Fibroblast of mammary gland (primary cell): ENCODE measurements at places on chromosomes 4 and X.
A peak's percentile ranks its signal among the peaks of the same experiment; 100 is the strongest.

GRCh38 chr4:17930256-17930655 is 91.3 kb downstream of the LCORL start:
- no peak for DNase-seq

- DNase-seq = peak; percentile 20
Measured at GRCh38 chr4:38815885-38816782, 11.5 kb upstream of the TLR1 start.

GRCh38 chr4:176156656-176157055 is 38.7 kb downstream of the SPATA4 start:
- DNase-seq = peak; percentile 55

GRCh38 chr4:150525321-150525868 is 56.6 kb upstream of the MAB21L2 start:
- no peak for DNase-seq

GRCh38 chr4:146520896-146521540 is 722 bp downstream of the SLC10A7 start:
- DNase-seq = peak; percentile 63

DNA sequence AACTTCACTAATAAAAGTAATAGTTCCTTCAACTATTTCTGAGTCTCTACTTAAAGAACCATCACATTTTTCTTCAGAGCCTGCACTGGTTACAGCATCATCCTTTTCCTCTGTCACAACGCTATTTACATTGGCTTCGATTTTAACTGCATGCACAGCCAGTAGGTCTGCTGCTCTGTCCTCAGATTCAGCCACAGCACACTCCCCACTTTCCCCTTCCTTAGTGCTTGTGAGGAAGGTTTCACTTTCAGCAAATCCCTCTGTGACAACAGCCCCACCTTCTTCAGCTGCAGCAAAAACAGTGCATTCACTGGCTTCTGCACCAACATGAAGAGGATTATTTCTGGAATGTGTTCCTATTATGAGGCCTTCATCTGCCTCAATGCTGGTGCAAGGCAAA is 25.7 kb downstream of the BOD1L1 start:
- no peak for DNase-seq

DNA sequence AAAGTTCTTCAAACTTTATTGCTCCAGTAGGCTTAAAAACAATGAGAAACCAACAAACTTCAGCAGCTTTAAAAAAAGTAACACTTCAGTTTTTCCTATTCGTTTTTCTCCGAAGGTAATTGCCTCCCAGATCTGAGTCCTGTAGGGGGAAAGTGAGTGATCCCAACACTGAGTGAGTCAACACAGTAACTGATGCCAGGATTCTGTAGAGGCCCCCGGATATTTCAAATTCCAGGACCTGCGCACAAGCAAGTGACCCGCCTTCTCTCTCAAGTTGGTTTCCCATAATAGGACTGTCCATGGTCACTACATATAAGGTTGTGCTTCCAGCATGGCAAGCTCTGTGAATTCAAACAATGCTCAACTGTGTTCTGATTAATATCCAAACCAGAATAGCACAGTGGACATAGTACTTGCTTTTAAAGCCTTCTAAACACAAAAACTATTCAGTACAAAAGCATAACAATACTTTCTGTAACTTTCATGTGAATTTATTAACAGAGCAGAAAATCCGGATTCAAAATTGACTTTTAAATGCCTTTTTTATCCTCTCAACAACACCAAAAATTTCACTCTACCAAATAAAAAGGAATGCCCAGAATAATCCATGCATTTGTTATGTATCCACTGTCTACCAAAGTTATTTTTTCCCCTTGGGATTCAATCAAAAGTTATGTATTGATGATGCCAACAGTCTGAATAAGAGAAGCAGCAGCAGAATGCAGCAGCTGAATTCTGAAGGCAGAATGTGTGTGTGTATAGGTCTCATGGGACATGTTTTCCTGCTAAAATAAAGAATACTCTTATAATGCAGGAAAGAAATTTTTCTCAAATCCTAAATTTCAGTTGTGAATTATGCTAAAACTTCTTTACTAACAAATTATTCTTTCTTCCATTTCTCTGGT is at the start of gene DMD:
Gene DMD, minus strand, starts transcription at position 194 of the 905 bp plus-strand sequence. CDS start 237 bp downstream, outside the sequence.
- peak; percentile 61 for DNase-seq

DNA sequence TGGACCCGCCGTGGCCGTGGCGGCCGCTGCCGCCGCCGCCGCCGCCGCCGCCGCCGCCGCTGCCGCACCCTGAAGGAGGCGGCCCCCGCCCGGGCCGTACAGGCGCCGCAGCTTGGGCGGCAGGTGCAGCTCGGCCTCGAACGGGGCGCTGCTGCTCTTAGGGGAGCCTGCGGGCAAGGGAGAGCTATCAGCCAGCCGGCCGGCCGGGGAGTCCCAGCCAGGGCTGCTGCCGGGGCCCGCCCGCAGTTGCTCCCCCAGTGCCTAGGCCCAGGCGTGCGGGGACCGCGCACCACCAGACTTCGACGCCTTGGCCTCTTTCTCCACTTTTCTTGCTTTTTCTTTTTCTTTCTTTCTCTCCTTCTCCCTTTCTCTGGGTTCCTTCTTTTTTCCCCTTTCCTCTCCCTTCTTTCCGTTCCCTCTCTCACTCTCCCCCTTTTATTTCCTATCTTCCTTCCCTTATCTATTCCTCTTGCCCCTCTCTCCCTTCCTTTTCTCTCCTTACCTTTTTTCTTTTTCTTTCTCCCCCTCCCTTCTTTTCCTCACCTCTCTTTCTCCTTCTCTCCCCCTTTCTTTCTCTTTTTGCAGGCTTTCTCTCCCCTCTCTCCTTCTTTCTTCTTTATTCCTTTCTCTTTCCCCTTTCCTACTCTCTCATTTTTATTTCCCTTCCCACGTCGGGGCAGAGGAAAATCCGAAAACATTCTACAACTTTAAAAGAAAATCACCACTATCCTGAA is 2.0 kb downstream of the ARX start:
- no peak for DNase-seq

- DNase-seq = no peak
Measured at GRCh38 chr4:123072060-123072459, 149.7 kb upstream of the NUDT6 start.

GRCh38 chr4:79292008-79292407 is 33.9 kb downstream of the NAA11 start:
- DNase-seq = no peak

- no peak for DNase-seq
Measured at GRCh38 chrX:109327251-109327650, 154.6 kb downstream of the GUCY2F start.

DNA sequence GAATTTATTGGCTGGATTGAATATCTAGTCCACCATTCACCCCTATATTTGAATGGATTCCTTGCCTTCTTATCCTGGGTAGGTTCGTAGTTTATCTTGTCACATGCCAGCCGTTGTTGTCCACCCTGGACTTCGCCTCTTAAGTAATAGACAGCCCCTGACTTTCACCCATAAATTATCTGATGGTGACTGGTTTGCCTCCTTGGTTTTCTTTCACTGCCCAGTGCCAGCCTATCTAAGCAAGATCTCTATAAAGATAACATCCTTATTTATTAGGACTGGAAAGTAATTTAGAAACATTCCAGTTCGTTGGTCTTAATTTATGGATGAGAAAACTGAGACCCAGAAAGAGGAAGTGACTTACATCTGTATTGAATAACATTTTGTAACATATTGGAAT is 410.3 kb downstream of the RPA4 start:
- no peak for DNase-seq

GRCh38 chrX:1946974-1947373 is 332.1 kb downstream of the ASMT start:
- no peak for DNase-seq

DNA sequence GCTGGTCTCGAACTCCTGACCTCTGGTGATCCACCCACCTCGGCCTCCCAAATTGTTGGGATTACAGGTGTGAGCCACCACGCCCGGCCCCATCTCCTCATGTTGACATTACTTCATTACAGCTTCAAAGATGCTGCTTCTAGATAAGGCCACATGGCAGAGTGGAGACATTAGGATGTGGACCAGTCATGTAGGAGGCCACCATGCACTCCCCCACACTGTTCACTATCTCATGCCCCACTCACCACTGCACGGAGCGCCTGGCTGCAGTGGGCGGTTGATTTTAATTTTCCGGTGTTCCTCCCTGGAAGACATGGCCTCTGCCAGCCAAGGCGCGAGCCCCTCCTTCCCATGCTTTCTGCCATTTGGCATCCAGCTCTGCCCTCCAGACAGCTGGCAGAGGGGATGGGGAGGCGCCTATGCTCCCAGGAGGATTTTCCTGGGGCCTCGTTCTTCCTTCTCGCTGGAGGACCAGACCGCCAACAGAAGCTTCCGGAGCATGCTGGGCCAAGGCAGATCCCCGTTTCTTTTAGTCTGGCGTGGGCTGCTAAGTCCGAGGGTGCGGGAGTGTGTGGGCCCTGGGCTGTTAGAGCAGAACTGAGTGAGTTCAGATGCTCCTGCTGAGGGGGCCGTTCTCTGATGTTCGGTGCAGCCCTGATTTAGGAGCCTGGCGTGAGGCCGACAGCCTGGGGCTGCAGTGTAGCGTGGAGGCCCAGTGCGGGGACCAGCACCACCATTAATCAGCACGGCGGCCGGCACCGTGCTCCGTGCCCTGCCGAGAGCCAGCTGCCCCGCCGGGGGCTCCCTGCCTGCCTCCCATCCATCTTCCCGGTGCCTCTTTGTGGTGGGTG is 93.1 kb downstream of the SORCS2 start:
- no peak for DNase-seq

GRCh38 chrX:77087529-77088169 is 359.5 kb upstream of the FGF16 start:
- peak; percentile 7 for DNase-seq

- DNase-seq = peak; percentile 6
Measured at GRCh38 chr4:163663454-163664225, 169.2 kb downstream of the TMA16 start.

GRCh38 chr4:100190643-100191600 is 654 bp upstream of the DDIT4L start:
- peak; percentile 79 for DNase-seq

GRCh38 chr4:25815586-25815985 is 47.2 kb downstream of the SEL1L3 start:
- peak; percentile 74 for DNase-seq

GRCh38 chr4:109332926-109333464 is 30.5 kb upstream of the COL25A1 start:
- DNase-seq = peak; percentile 3

DNA sequence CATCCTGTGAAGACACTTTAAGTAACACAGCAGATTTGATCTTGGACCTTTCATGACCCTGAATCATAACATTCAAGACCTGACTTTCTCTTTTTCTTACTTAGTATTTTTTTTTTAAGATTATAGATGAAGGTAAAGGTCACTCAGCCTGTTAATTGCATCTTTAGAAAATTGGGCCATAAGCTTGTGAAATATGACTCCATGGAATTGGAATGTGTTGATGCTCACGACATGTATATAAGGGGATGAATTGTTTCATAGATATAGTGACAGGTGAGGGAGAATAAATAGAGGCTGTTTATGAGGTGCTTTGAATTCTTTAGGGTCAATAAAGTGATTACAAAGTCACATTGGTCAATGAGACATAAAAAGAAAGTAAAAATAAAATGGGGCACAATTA is 27.7 kb upstream of the HS3ST1 start:
- DNase-seq = no peak

GRCh38 chr4:127734976-127735375 is 4.8 kb downstream of the SLC25A31 start:
- DNase-seq = no peak

DNA sequence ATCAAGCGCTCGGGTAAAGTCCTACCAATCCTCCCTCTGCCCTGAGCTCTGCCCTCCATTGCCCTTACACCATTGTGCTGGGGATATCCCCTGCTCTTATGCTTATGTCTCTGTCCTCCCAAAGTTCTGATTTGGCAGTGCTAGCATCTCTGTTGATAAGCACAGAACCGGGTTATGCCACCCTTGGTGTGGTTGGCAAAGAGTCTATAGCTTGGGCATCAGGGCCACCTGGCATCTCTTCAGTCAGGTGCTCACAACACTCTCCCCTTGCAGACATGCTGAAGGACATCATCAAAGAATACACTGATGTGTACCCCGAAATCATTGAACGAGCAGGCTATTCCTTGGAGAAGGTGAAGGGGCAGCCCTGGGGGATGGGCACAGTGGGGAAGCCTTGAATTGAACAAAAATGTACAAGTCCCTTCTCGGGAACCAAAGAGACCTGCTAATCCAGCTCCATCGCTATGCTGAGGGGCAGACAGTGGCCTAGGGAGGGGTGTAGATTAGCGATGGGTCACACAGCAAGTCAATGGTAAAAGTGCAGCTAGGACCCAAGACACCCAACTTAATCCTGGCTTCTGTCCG is 3.8 kb downstream of the MAGED2 start:
- no peak for DNase-seq

- no peak for DNase-seq
Measured at GRCh38 chrX:8724300-8724699, 7.6 kb downstream of the ANOS1 start.

DNA sequence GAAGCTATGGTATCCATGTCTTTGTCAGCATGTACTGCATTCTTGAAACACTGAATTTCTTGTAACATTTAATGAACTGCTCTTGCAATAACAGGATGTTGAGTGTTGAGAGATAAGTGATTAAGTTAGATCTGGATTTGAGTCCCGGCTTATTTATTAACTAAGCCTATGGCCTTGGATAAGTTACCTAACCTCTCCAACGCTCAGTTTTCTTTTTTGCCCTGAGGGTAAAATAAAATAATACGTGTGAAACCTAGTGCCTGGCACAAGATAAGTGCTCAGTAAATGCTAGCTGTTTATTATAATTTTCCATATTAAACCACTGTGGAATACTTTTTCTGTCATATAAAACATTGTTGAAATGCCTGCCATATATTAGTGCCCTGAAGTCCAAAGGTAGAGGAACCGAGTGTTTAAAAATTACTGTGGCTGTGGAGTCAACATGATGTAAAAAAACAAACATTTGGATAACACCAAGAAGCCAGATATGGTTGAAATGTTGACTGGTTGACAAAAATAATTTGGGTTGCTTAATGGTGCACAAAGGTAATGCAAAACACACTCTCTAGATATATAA is 58.6 kb upstream of the ALB start:
- no peak for DNase-seq

GRCh38 chr4:184762100-184762499 is 28.2 kb upstream of the CENPU start:
- no peak for DNase-seq

- peak; percentile 33 for DNase-seq
Measured at GRCh38 chr4:170652571-170652970, 562.8 kb upstream of the AADAT start.

- DNase-seq = no peak
Measured at GRCh38 chrX:44735498-44735897, 108.3 kb upstream of the DUSP21 start.

DNA sequence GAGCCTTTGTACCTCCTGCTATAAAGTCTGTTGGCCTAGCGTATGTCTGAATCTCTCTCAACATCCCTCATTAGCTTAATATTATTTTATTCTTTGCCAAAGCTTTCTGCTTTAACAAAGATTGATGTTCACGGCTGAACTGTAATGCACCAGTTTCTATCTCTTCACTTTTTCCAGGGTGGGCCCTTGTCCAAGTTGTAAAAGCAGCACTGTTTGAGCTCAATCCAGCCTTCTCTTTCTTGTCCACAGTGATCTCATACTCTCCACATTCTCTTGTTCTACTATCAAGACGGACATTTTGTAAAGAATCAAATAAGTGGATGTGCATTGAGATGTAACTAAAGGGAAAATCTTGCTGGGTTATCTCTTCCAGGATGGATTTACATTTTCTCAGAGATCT is 34.4 kb upstream of the RTL3 start:
- DNase-seq = no peak

GRCh38 chr4:139659735-139660424 is 5.7 kb upstream of the MGST2 start:
- no peak for DNase-seq
